ENCODE measurements at places on chromosomes 7 and 10.

- no peak for DNase-seq
These were observed 22.3 kb downstream of the MCM10 start for GRCh38 chr10:13183625-13184024.

DNA sequence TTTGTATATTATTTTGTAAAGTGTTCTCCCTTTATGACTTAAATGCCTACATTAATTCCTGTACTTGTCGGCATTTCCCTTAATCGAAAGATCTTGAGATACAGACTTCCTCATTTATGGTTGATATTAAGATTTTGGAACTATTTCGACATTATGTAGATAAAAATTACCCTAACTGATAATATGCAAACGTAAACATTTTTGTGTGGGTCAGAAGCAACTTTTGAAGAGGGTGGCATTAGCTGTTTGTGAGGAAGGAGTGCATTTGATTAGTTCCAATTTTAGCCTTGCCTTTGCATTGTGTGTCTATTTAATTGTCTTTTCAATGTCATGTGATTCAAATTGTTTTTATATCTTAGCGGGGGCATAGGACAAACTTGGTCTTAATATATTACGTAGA lies 114.7 kb downstream of the BICC1 start:
- no peak for DNase-seq

- DNase-seq: no peak
These were observed 238.9 kb upstream of the ETV1 start for GRCh38 chr7:14228341-14228740.

DNA sequence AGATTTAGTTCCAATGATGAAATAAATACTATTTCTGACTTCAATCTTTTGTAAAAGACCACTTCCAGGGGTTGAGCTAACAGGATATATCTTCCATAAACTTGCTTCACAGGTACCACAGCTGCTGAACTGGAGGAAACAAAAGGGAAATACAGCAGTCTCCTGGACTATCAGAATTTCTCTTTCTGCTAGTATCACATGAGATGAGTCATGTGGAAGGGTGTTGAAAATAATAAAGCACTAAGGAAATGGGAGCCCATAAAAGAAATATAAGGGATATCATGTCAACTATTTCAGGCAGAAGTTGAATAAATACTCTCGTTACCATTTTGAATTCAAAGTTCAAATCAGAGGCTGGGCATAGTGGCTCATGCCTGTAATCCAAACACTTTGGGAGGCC lies 250.3 kb upstream of the NFE2L3 start:
- no peak for DNase-seq

DNA sequence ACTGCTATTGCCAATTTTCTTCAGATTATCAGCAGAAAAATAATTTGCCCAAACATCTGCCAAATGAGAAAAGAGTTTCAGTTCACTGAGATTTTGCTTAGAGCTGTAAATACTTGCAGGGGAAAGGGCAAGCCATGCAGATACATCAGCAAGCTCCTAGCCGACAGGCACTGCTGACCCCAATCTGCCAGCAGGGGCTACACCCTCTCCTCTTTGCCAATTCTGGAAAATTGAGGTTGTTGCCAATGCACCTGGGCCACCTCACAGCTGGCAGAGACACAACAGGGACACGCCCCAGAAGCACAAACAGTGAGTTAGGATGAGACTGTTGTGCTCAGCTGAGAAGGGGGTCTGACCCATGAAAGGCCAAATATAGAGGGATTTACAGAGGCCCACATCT lies 129.5 kb upstream of the MYO3A start:
- DNase-seq: no peak

DNA sequence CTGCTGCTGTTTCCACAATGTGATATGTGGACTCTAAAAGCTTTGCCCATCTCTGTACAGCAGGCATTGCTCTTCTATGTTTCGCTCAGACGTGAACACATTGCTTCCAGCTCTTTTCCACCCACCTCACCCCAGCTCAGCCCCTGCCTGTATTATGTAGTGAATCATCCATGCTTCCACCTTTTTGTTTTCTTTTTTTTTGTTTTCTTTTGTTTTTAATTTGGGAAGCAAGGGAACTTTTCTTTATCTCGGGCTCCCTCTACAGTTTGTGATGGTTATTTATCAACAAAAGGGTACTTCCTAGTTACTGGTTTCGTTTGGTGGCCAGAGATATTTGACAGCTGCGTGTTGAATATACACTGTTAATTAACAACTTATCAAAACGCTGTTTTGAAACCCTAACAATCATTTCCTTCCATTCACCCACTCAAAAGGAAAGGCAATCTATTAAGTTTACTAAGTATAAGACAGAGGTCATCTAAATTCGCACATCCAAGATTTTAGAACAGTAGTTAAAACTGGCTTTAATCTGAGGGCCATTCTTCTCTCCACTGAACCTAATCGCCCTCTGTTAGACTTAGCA lies 127.9 kb upstream of the STK17A start:
- peak; percentile 3 for DNase-seq

GRCh38 chr7:36806891-36807290 lies 82.6 kb upstream of the AOAH start:
- DNase-seq: no peak

DNA sequence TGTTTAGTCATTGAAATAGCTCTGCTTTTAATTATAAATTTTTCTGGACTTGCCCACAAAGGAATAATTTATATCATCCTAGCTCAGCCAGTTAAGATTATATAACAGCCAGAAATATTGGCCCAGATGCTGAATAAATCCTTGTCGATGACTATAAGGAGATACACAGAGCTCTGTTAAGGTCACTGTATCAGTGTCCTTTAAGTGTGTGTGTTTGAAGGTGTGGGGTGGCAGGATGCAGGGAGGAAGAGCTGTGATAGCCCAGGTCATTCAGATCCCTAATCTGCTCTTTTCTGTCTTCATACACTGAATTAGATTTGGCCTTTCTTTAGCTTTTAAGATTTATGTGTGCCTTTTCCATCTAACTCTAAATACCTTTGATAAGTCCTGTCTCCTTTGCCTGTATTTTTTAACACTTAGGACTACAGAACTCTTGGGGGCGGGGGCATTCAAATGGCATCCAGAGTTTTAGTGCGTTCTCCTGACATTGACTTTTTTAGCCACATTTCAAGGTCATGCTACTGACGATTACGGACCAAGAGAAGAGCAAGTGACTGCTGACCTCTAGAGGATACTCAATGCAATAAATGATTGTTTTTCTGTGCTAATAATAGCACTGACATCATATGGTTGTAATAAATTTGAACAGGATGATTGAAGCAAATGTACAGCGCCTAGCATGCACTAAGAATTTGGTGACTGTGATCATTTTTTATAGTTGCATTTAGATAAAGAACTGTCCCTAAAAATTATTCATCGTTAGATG lies 172.3 kb downstream of the CACNB2 start:
- no peak for DNase-seq

Data from AG04449 (cell line).